AG04450 (cell line): ENCODE measurements at places on chromosomes 6 and 20.

- no peak for DNase-seq
These were observed 61.6 kb upstream of the CEP85L start for GRCh38 chr6:118712969-118713368.

DNA sequence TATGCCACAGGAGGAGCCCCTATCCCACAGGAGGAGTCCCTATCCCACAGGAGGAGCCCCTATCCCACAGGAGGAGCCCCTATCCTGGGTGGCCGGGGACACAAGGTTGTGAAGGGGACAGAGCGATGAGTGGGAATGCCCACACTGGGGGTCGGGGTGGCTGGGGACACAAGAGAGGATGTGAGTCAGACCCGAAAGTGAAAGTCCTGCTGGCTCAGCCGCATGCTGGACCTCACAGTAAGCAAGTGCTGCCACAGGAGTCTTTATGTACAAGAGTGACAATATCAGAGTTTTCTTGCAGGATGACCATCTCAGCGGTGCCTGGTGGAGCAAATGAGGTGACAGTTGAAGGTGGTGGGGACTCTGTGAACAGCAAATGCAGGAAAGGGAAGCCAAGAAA is 93.7 kb downstream of the PSMB1 start:
- DNase-seq: no peak

- DNase-seq: no peak
These were observed 50.4 kb upstream of the CTNNBL1 start for GRCh38 chr20:37643400-37643799.

DNA sequence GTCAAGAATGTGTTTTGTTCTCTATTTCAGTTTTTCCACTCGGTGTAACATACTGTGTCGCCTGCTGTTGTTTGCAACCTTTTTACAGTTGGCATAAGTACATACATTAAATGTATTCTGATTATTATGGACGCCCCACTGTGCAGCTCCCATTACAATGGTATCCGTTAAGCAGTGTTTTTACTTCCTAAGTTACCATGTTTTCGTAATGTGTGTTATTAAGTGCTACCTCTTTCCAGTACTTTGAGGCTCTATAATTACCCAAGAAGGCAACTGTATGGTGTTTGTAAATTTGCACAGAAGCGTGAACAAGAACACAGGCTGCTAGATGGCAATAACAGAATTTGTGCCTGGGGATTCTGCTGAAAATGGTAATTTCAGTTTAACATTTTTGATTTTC is 568.0 kb upstream of the MARCKS start:
- no peak for DNase-seq

DNA sequence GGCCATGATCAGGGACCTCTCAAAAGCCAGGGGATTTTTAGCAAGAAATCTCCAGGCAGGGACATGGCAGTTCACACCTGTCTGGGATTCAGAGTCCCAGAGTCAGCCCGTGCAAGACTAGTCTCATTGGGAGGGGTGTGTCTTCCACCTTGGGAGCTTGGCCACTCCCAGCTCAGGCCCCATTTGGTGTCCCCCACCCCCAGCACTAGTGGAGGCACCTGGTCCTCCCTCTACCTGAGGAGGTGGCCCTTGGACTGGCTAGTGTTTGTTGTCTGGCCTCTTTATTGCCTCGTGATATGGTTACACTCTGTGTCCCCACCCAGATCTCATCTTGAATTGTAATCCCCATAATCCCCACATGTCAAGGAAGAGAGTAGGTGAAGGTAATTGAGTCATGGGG is 140.8 kb upstream of the PHACTR3 start:
- DNase-seq: no peak

DNA sequence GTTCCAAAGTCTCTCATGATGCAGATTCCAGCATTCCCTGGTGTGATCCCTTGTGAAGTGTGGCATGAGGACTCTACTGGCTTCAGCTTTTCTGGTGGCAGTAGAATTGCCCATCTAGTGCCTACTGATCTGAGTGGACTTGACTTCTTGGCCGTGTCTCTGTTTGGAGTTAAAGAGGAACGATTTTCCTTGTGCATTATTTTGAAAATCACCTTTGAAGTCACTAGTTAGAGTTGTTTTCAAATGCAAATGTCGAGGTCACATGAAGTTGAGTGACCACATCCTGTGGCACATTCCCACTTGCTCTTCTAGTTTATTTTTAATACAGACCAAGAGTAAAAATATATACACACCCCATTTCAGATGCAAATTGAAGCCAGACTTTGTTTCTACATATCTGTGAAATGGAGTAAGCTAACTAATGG is 270.7 kb upstream of the TAB2 start:
- no peak for DNase-seq

GRCh38 chr20:37096415-37097041 is 731 bp upstream of the RBL1 start:
- DNase-seq: no peak

DNA sequence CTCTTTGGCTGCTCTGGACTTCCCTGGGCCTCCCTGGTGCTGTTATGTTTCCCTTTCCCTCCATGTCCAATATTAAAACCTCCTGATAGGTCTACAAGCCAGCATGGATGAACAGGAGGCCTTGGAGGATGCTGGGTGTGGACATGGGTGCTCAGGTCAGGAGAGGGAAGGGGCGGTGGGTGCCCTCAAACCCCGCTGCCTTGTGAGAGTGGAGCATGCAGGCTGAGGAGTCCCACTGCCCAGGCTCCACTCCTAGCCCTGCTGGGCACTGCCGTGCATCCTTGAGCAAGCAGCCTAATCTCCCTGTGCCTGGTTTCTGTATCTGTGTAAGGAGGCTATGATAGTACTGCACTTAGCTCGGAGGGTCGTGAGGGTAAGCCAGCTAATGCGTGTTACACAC is 18.4 kb upstream of the CCDC167 start:
- no peak for DNase-seq

DNA sequence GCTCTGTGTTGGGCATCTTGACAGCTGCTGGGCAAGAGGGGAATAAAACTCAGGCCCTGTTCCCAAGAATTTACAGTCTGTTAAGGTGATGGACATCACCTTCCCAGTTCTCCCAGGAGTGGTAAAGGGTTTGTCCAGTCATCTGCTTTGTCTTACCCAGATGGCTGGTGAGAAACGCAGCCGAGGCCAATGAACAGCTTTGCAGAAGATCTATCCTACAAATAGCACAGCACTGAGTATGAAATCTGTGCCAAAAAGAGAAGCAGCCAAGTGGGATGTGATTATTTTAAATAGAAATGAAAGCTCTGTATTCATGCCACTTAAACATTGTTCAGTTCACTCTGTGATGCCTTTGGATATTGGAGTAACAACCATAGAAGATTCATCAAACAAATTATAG is 132.7 kb upstream of the SLC22A16 start:
- no peak for DNase-seq

DNA sequence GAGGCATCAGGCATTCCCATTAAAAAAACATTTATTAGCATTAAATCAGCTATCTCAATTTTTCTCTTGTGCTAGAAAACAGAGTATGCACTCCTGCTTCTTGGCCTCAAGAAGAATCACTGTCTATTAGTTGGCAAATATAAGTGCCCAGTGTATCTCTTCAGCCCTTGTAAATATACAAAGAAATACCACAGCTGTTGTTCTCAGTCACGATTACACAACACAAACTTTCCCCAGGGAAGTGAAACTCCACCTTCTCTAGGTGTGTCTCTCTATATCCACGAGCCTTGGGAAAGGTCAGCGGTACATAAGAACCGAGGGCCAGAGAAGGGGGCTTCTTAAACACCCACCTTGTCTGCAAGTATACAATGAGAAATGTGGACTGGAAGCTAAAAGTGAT is 194.7 kb downstream of the PKHD1 start:
- DNase-seq: no peak

- peak; percentile 30 for DNase-seq
These were observed 36.3 kb upstream of the SIRT5 start for GRCh38 chr6:13538084-13538483.

GRCh38 chr20:62656197-62656918 is 14.1 kb downstream of the SLCO4A1 start:
- DNase-seq: no peak

DNA sequence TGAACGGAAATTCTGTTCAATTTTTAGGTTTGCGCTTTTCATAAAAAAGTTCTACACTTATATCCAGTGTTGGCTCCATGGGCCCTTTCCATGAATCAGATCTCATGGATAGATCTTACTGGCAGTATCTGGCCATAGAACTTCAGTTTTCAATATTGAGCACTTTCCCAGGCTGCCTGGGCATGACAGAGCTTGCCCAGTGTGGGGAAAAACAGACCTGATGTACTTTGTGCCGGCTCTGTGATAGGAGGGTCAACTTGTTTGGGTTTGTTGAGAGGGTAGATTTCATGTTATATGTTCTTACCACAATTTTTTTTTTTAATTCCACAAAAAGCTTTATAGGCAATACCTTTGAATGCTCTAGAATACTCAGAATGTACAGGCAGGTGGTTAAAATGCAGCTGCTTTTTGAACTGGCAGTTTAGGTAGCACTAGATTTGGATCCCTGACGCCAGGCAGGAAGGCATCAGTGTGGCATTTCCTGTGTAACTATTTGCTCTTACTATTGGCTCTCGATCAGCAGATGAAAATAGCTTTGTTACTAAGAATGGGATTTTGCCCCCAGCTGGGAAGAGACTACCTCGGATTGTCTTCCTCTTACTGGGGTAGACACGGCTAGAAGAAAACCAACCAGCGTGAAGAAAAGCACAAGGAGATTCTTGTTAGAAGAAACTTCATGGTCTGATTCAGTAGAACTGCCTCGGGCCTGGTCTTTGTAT is 404.9 kb upstream of the SOX4 start:
- no peak for DNase-seq

GRCh38 chr6:138291036-138291848 is 73.0 kb upstream of the PBOV1 start:
- no peak for DNase-seq

DNA sequence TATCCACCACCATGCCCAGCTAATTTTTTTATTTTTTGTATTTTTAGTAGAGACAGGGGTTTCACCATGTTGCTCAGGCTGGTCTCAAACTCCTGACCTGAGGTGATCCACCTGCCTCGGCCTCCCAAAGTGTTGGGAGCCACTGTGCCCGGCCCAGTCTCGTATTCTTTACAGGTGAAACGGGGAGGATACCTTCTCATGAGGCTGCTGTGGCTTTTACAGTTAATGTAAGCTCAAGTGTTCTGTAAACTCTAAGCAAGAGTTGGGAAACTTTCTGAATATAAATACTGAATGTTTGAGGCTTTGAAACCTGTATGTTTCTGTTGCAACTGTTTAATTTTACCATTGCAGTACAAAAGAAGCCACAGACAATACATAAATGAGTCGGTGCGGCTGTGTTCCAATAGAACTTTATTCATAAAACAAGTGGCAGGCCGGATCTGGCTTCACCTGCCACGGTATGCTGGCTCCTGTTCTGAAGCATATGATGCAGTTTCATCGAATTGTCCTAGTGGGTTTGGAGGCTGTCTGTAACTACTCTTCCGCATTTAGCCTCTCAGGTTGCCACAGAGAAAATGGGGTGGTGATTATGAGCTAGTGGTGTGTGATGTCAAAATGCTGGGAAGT is 192.5 kb upstream of the ZFP64 start:
- DNase-seq: no peak

- DNase-seq: no peak
These were observed 9.6 kb upstream of the PCMTD2 start for GRCh38 chr20:64245746-64246595.

DNA sequence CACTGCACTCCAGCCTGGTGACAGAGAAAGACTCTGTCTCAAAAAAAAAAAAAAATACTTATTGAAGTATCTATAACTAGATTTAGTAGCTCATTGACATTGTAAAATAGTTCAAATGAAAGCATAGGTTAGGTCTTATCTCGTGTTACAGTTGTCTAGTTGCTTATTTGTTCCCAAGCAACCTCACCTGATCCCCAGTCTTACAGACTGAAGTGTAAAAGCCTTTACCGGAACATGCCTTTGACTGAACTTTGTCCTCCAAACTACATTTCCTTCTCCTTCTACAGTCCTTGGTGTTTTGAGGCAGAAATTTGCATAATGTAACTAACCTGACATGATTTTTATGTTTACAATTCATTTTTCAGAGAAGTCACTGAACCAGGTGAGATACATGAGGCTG is 61.0 kb downstream of the PKIB start:
- DNase-seq: no peak

DNA sequence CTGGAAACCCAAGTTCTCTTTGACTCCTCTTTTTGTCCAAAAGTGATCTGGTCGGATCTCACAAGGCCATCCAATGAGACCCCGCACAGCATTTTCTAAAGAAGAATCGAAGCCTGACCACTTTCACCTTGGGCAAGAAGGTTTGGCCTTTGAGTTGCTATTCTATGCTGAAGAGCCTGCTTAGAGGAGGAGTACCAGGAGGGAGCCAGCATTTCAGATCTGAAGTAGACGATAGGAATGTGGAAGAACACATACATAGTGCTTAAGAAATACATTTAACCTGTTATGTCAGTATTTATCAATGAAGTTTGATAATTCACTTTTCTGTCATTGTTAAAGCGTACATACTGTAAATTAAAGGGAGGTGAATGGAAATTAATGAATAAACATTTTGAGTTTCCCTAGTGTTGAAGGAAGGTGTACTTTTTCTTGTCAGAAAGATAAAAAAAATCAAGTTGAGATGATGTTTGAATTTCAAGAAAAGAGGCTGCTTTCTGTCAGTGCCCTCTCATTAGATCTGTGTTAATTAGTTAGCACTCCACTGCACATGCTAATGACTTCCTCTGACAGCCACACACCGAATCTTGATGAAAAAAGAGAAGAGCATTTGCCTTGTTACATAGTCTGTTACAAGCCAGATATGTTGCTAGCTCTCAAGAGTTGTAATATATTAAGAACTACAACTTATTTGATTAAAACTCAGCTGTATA is 10.9 kb upstream of the TDRD6 start:
- DNase-seq: no peak
